ENCODE measurements at places on chromosomes 5 and 9.

DNA sequence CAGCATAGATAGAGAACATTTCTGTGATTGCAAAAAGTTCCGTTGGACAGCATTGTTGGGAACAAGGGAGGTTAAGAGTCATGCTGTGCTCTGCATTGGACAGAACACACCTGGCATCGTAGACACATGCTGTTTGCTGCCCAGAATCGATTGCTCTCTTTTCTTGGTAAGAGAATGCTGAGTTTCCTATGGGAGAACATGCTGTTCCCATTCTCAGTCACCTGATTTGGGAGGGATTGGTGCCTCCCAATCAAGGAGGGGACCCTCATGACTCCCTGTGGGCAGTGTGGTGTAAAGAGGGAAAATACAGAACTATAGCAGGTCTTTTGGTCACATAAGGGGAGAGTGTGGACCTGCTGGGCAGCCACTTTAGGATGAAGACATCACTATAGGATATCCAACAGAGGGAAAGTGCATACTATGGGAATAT is 555.4 kb upstream of the CLINT1 start:
- no peak for DNase-seq

GRCh38 chr5:172567843-172568242 is 73.2 kb upstream of the NEURL1B start:
- no peak for DNase-seq

DNA sequence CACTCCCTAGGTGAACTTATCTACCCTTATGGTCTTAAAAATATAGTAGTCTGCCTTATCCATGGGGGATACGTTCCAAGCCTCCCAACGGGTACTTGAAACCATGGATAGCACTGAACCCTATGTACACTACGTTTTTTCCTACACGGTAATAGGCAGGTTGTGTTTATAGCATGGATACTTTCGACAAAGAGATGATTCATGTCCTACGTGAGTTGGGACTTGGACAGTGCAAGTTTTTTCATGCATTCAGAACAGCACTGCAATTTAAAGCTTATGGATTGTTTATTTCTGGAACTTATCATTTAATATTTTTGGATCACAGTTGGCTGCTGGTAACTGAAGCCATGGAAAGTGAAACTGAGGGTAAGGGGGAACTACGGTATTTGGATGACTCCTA is 88.1 kb downstream of the CNTLN start:
- DNase-seq: no peak

DNA sequence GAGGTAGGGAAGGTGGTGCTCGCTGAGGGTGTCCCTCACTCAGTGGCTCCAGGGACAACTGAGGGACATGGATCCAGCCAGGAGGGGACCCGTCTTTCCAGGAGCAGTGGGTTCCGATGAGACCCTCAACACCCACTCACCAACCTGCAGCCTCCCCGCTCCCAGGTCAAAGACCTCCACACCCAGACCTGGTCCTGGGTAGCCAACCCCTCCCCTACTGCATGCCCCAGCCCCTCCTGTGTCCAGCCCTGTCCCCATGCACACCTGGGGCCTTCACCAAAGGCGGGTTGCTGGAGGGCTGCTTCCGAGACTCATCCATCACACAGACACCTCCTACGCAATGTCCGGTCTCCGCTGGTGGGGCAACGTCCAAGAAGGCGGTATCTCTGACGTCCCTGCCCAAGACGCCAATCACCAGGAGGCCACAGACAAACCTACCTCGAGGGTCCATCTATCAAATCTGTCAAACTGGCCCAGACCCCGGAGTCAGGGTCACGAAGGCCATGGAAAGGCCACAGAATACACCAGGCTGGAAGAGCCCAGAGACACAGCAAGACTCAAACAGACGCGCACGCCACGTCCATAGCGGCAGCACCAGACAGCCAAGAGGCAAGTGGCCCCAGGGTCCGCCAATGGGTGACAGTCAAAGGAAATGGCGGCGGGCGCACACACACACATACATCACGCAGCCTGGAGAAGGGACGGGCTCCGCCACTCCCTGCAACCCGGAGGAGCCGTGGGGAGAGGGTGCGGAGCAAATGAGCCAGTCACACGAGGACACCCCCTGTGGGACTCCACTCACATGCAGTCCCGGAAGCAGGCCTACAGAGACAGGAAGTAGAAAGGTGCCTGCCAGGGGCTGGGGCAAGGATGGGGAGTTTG is 10.8 kb downstream of the NACC2 start:
- peak; percentile 1 for DNase-seq

DNA sequence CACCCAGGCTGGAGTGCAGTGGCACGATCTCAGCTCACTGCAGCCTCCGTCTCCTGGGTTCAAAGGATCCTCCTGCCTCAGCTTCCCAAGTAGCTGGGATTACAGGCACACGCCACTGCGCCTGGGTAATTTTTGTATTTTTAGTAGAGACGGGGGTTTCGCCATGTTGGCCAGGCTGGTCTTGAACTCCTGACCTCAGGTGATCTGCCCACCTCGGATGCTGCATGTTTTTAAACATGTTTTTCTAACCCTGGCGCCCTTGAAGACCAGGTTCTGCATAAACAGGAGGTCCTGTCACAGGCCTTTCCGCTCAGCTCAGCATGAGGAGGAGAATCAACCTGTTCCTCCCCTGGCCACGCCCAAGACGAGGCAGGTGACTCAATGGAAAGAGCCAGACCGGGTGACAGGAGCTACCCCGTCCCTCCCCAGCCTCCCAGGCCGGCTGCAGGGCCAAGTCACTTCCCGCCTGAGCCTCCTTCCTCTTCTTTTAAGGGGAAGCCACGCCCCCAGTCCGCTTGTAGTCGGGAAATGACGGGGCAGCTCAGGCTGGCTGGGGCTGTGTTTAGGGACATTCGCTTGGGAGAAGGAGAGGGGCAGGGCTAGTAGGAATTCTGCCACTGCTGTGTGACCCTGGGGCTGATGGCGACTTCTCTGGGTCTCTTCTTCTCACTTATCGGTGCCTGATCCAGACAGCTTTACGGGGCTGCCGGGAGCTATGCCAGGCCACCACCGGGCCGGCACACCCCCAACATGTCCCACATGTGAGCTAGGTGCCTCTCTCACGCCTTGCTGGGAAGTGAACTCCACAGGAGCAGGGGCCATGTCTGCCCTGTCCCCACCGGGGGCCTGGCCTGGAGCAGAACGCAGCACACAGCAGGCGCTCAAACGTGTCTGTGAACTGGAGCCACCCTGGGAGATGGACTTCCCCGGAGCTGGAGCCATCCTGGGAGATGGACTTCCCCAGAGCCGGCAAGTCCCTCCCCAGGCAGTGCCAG is 6.1 kb downstream of the NOTCH1 start:
- DNase-seq: peak; percentile 84

DNA sequence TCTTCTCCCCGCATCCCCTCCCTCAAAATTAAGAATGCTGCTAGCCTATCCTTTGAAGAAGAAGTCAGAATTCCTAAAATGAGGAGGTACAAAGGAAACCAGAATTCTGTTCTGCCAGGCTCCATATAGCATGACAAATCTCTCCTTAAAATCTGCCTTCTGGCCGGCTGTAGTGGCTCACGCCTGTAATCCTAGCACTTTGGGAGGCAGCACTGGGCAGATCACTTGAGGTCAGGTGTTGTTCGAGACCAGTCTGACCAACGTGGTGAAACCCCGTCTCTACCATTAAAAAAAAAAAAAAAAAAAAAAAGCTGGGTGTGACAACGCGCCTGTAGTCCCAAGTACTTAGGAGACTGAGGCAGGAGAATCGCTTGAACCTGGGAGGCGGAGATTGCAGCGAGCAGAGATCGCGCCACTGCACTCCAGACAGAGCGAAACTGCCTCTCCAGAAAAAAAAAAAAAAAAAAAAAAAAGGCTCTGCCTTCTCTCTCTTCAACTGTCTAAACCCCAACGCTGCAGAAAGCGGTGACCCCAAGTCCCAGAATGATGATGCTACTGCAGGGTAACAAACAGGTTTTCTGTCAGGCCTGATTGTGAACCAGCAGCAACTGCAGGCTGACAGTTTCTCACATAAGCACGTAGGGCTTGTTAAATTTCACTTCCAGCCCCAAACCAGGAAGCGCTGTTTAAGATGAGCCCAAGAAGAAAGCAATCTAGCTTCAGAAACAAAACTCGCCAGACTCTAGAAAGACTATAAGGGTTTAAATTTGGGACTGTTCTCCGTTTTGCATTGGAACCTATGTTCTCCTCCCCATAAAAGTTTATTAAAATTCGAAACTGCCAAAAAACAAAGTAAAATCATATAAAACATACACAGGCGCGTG is 963 bp upstream of the CAST start:
- peak; percentile 54 for DNase-seq

DNA sequence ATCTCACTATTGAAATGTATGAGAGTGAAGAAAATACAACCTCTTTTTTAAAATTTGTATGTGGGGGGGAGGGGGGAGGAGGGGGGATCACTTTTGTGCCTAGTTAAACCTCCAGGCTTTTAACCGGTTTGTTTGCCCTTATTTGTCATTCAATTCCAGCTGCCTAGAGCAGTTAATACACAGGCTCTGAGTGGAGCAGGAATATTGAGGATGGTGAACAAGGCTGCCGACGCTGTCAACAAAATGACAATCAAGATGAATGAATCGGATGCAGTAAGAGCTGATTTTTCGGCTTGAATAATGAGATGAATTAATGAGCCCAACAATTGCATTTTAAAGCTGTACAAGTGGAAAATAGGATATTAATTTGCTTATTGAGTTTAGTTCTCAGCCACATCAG is 28.7 kb upstream of the SNX24 start:
- DNase-seq: no peak

- DNase-seq: peak; percentile 32
These were observed 21.5 kb downstream of the PLPP7 start for GRCh38 chr9:131310833-131311554.

GRCh38 chr5:3027185-3027865 is 275.8 kb upstream of the IRX2 start:
- no peak for DNase-seq

DNA sequence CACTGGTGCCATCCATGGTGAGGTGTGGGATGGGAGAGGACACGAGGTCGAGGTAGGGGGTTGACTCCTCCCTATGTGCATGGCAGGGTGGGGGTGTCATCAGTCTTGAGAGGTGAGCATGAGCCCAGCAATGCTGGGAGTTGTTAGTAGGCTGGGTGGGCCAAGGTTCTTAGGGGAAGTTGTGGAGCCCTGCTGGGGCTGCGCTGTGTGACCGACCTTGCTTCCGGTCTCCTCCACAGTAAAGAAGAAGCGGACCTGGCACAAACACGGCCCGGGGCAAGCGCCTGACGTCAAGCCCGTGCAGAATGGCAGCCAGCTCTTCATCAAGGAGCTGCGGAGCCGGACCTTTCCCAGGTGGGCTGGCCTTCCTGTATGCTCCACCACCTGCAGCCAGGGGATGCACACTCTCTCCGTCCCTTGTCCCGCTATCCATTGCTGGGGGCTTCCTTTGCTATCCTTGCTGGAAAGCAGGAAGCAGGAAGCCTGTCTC is 59.8 kb downstream of the PHF2 start:
- no peak for DNase-seq

GRCh38 chr9:117555964-117556629 is 141.2 kb upstream of the ASTN2 start:
- DNase-seq: peak; percentile 5

GRCh38 chr5:157280927-157281326 is 15.0 kb downstream of the CYFIP2 start:
- DNase-seq: no peak

GRCh38 chr9:117138231-117138630 is 276.6 kb downstream of the ASTN2 start:
- DNase-seq: no peak
